Anterior cingulate cortex (tissue), 58 donors: ENCODE measurements at places on chromosomes 3 and 15.

DNA sequence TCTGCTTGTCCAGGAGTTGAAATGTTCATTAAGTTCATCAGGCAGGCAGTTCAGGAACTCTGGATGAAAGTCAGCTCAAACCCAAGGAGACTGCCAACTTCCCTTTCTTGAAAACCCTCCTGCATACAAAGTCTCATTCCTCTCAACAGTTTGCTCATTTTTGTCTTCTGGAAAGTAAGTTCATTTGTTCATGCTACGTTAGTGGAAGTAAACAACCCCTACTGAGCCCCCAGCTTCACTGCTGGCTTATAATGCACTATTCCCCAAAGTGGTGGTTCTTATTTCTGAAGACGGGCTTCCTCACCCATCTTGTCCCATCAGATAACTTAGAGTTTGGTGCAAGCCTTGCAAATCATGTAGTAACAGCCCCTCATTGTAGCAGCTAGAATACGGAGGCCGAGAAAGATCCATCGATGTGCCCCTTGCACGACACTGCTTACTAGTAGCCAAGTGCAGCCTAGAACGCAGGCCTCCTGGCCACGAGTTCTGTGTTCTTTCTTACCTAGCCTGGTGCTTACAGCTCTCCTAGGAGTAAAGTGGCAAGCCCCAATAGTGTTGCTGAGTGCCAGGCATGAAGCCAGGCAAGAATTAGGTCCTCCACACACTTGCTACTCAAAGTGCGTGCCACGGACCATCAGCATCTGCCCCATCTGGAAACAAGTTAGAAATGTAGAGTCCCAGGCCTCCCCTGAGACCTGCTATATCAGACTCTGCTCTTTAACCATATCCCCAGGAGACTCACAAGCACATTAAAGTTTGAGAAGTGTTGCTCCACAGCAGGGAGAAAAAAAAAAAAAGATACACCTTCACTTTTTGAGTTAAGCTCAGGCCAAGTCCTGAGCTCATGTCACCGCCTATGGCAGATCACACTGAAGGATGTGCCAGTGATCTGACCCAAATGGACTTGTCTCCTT, 82.5 kb downstream of the RFTN1 start:
- DNase-seq: no peak

- DNase-seq: no peak
Observed at GRCh38 chr15:58576657-58577056, 144.9 kb downstream of the LIPC start.

DNA sequence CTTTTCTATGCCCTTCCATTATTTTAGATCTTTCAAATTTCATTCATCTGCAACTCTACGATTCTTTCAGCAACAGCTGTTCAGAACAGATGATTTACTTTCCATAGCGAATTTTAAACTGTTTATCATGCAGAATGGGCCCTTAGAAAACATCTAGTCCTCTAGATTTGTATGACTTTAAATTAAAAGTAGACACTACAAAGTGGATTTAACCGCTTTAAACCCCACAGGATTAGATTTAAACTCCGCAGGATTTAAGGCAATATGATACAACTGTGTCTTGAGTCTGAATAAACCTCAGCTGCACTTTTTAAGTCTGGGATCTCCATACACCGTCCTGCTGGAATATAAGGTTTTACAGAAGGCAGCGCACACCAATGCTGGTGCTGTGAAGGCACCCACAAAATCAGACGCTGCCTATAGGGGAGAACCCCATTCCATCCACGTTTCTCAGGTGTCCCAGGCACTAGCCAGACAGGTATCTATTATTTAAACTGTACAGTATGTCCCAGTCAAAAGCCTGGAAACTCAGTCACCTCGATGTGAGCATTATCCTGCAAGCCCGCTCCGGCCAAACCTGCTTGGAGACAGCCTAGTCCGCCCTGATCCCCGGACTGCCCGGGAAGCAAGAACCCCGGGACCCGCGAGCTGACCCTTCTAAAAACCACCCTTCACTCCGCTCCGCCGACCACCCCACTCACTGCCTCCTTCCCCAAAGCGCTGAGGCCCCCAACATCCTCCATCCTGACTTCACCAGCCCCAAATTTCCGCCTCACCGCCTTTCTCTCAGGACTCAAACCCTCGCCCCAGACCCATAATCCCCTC, 768 bp downstream of the ANO10 start:
- peak; percentile 15 for DNase-seq

DNA sequence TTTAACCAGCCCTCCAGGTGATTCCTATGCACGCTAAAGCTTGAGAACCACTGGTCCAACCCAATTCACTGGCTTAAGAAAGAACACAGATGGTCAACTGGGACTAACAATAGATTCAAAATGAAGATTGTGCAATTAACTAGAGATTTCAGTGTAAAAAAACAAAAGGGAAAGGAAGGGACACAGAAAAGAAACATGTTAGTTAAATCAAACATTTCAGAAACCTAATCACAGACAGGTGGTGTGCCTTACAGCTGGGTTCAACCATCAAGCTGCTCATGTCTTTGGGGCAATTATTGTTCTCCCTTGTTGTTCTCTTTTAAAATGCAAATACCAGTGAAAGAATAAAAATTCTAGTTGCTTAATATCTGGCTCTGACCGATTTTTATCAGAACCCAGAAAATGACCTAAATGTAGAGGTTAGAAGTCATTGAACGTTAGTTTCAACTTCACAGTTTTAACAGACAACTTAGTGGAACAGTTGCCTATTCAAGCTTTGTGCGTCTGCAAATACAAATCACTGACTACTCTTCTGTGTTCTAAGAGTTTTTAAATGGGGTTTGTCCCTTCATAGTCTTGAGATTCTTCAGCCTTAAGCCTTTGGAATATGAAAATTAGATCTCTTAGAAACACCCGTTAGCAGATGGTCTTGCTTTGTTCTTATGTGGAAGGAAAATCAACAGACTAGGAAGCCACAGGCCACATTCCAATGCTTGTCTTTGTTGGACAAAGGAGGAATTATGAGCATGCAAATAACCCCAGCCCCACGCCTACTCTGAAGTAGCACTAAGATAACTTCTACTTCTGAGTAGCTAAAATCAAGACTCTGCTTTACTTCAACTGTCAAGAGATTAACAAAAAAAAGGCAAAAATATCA, 223.4 kb downstream of the ATP8B4 start:
- DNase-seq: no peak

- no peak for DNase-seq
Observed at GRCh38 chr3:151276687-151277042, 1.7 kb downstream of the P2RY14 start.

GRCh38 chr3:28239108-28239507, 2.3 kb upstream of the CMC1 start:
- DNase-seq: no peak
